Hematopoietic multipotent progenitor cell treated with erythropoietin and hydrocortisone succinate and interleukin-3 and kit ligand, for 6 days (in vitro differentiated cells): ENCODE measurements at places on chromosomes 2 and 18.

GRCh38 chr2:64591188-64591587 is 62.5 kb downstream of the SERTAD2 start:
- DNase-seq, result no peak

DNA sequence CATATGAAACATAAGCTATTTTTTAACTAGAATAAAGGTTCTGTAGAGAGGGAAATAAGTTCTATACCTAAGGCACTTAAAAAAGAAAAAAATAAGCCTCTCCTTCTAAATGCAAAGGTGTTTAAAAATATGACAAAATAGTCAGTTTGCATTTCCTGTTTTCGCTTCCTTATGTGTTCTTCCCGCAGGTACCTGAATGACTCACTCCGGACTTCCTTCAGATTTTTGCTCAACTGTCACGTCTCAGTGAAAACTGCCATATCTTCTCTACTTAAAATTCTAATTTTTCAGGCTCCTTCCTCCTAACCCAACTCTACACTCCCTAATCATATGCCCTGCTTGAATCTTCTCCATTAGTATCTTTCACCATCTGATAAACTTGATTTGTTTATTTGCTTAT is 1333.1 kb downstream of the LRP1B start:
- no peak for DNase-seq

- DNase-seq, result peak; percentile 97
Observed at GRCh38 chr2:219218732-219219701, at the start of gene ABCB6. Gene ABCB6, minus strand, starts transcription at chr2:219218958. Its CDS starts 285 bp downstream, at chr2:219218673.

GRCh38 chr2:98902209-98903063 is 33.6 kb downstream of the CRACDL start:
- no peak for DNase-seq

- DNase-seq, result no peak
Observed at GRCh38 chr2:160516547-160517365, 23.1 kb upstream of the RBMS1 start.

DNA sequence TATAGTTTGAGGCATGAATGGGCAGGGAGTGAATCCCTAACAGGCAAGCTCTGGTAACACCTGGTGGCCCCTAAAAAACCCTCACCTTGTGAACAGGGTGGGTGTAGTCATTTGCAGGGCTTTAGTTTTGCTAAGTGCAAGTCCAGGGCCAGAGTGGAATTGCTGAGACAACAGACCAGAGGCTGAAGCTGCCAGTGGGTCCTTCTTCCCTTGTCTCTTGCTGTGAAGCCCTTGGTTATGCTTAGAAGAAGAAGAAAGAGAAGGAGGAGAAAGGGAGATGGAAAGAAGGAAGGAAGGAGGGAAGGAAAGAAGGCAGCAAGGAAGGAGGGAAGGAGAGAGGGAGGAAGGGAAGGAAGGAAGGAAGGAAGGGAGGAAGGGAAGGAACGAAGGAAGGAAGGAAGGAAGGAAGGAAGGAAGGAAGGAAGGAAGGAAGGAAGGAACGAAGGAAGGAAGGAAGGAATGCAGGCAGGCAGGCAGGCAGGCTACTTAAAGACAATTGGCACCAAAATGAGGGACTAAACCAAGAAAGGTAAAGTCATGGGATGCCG is 45.8 kb downstream of the SMAD7 start:
- DNase-seq, result no peak

DNA sequence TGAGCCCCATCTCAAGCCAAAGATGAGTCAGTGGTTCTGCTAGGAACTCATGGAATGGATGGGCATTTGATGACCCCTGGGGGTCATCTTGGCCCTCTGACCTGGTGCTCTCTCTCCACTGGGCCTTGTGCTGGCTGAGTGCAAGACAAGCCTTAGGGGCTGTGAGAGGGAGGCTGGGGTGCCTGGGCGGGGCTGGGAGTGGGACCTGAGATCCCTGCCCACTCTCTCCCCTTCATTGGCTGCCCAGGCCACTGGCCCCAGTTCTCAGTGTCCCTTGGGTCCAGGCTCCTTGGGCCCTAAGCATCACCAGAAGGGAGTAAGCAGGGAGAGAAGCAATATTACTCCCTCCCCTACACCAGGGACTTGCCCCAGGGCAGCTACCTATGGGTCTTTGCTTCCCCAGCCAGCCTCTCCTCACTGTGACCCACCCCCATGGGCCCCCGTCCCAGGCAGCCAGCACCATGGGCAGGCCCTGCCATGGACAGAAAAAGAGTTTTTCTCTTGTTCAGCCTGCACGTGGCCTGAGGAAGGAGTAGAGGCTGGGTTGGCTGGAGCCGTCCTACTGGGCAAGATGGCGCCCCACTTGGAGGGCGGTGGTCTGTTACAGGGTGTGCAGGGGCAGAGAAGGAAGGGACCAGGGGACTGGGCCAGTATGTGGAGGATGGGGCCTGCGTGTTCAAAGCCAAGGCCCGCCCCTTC is 33.6 kb downstream of the ATOH8 start:
- no peak for DNase-seq

DNA sequence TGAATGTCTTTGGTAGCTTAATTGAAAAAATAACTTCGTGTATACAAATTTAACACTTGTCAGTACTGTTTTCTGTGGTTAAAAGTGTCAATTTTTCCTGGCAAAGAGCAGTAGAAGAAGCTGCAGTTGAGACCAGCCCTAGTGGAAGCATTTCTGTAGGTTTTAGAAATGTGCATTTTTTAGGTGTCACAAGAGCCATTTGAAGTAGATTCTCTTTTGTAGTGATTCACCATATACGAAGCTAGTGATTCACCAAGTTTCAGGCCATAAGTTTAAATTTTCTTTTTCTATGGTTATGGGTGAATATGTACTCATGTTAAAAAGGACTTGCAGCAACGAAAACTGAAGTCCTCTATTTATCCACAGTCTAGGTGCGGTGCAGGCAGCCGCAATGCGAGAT is 4.2 kb downstream of the NABP1 start:
- DNase-seq, result no peak

GRCh38 chr18:10239103-10239502 is 215.3 kb upstream of the APCDD1 start:
- DNase-seq, result peak; percentile 92

DNA sequence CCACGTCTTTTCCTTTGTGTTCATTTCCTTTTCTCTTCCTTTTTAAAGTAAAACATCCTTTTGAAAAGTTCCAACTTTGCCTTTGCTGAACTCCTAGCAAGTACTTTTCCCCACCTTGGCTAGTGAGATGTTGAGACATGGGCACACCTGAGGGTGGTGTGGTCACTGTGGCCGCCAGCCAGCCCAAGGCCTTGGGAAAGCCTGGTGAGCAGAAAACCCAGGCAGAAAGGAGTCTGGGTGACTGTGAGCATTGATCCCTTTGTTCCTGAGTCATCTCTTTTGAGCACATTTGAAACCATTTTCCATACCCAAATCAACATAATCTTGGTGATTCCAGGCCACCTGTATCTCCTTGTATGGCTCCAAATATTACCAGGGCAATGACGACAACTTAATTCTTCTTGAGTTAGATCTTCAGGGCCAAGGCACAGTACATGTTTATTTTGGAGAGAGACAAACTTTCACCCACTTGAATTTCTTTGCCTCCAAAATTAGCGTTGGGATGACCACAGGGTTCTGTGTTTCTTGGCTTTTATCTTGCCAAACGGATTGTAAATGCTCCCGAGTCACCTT is 14.5 kb downstream of the EPAS1 start:
- no peak for DNase-seq

DNA sequence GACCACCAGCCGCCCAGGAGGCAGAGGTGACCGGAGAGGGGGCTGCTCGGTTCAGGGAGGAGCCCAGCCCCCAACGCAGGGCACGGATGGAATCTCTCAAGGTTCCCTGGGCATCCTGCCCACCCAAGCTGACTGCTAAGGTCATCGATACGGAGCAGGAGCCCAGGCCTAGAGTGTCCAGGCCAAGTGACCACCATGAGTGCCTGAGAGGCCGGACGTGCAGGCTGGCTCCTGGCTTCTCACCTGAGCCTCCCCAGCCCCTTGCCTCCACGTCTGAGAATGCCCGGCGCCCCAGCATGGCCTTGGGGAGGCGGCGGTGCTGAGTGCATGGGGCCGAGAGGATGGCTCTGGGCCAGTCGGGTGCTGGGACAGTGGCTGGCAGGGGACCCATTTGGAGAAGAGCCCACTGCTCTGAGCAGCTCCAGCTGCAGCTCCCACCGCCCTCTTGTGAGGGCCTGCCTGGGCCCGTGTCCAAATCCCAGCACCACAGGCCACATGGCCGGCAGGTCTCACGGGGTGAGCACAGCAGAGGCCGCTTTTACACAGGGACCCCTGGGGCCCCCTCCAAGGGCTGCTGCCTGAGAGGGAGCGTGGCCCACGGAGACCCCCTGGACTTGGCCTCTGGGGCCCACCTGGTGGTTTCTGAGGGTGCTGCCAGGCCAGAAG is 102.8 kb upstream of the CTDP1 start:
- no peak for DNase-seq

GRCh38 chr2:31284107-31284506 is 50.2 kb downstream of the EHD3 start:
- no peak for DNase-seq

GRCh38 chr2:165700531-165700930 is 93.5 kb downstream of the GALNT3 start:
- no peak for DNase-seq

DNA sequence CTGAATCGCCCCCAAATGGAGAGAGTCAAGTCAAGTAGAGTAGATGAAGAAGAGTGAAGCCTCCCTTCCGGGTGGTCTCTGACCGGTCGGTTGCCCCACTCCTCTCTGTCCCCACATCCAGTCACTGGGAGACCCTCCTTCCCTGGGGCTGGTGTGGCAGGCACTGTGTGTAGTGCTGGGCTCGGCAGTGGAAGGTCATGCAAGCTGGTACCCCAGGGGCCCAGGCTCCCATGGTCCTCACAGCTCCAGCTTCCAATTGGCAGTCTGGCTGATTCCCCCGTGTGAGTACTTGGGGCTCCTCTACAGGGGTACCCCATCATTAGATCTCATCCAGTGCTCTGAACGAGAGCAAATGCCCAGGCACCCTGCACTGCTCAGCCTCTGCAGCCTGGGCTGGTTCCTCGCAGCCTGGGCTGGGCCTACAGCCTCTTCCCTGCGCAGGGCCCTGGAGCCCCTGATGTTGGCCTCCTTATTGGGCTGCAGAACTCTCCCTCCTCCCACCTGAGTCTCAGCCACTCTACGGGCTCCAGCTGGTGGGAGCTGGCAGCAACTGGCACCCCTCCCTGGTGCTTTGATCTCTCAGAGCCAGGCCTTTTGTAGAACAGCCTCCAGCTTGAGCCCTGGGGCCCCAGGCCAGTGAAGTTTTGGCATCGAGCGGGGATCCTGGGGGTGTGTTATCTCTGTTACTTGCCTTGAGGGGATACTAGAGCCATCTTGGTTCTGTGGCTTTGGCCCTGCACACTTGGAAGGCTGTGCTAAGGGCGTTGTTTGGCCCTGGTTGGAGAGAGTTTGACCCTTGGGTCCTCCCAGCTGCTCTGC is 187.8 kb upstream of the HDAC4 start:
- DNase-seq, result no peak

DNA sequence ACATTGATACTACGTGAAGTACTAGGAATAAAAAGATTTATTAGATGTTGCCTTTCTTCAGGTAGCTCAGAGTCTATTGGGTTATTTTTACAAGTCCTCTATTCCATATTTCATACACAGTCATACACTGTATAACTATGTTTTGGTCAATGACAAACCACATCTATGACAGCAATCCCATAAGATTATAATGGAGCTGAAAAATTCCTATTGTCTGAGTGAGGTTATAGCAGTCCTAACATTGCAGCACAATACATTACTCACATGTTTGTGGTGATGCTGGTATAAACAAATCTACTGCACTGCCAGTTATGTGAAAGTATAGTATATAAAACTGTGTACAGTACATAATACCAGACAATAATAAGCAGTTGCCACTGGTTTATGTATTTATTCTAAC is 595.1 kb downstream of the MBD2 start:
- no peak for DNase-seq

DNA sequence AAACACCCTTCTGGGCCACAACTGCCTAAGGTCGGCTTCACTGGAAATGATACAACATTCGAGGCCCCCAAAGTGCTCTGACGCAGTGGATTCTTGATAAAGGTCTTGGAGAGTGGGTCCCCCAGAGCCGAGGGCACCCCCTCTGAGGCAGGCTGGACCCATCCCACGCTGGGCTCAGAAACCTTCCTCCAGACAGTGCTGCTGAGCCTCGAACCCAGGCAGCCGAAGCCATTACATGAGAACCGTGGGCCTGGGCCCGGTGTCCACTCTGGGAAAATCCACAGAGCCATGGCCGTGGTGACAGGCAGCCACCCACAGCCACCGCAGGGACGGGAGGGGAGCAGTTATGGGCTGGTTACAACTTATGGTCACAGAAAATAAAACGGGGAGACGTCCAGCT is 81.4 kb upstream of the ID2 start:
- no peak for DNase-seq

DNA sequence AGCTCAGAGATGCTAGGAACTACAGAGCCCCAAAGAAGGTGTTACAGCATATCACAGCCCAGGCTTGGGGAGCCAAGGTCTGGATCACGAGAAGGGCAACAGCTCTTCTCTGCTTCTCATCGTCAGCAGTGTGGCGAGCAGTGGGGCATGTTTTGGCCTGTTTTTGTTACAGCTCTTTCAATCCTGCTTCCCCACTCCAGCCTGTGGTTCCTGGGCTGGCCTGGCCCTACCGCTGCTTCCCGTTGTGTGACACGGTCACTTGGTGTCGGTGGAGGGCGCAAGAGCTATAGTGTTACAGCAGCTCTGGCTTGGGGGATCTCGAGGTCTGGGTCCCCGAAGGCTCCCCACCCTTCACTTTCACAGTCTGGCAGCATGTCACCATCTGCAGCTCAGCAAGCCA is 870.2 kb downstream of the CBLN2 start:
- no peak for DNase-seq

- DNase-seq, result no peak
Observed at GRCh38 chr18:79613186-79613931, 66.2 kb upstream of the CTDP1 start.

DNA sequence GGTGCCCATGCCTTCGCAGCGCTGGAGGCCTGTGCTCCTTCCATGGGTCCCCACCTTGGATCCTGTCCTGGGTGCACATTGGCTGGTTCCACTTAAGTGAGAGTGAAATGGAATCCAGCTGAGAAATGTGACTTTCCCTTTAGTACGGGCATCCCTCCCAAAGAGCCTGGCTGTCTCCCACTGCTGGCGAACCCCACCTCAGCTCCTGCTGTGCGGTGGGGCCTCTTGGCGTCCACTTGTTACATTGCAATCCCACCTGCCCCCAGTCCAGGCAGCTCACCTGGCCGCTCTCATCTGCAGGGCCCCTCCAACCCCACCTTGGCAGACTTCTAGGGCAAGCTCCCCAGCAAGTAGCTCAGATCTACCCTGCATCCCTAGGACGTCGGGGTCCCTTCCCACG is 35.5 kb upstream of the GNAL start:
- DNase-seq, result no peak

- DNase-seq, result no peak
Observed at GRCh38 chr18:68676913-68677312, 38.0 kb downstream of the TMX3 start.

GRCh38 chr2:5734859-5735520 is 42.8 kb downstream of the SOX11 start:
- DNase-seq, result no peak
